NCI-H524 treated with DMSO at 0.1 percent for 48 hours (cell line): ENCODE measurements at places on chromosomes 13 and 19.

DNA sequence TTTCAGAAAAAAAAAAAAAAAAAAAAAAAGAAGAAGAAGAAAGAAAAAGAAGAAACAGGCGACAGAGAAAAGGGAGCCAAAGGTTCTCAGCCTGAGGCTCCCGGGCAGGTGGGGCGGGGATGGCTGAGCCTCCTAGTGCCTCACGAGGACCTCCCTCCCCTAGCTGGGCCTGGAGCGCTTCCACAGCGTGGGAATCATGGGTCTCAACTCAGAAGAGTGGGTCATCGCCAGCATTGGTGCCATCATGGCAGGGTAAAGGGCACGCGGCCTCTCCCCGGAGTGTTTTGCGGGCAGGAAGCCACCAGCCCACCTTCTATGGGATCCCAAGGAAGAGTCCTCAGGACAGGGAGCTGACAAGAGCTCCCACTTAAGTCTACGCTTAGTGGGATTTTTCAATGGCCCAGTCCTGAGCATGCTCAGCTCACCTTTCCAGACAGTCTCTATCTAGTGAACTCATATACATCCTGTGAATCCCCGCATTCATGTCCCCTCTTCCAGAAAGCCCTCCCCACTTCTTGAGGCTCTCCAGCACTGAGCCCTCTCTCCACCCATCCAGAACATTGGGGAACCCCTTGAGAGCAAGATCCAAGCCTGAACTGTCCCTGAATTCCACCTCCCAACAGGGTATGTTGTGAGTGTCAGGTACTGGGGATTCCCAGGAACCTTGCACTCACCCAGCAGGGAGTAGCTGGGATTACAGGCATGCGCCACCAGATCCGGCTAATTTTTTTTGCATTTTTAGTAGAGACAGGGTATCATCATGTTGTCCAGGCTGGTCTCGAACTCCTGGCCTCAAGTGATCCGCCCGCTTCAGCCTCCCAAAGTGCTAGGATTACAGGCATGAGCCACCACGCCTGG lies 69.6 kb downstream of the ACSBG2 start:
- DNase-seq = no peak

DNA sequence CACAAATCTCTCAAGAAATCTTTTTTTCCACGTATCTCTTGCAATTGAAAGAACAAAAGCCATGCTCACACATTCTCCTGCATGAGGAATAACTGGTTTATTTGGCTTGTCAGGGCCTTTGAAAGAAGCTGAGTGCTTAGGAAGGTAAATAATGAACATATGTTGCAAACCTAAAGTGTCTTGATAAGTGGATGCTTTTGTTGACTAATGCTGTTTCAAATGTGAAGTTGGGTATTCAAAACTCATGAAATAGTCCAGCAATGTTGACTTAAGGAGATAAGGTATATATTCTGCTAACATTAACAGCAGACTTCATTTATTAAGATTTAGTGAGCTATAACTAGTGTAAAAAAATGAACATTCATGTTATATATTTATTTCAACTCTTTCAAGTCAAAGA lies 1792.7 kb upstream of the MIR17HG start:
- peak; percentile 17 for DNase-seq

- DNase-seq = no peak
These were observed 29.4 kb downstream of the DIAPH3 start for GRCh38 chr13:60134376-60134775.

- DNase-seq = no peak
These were observed 176.4 kb downstream of the RGCC start for GRCh38 chr13:41633776-41634175.

DNA sequence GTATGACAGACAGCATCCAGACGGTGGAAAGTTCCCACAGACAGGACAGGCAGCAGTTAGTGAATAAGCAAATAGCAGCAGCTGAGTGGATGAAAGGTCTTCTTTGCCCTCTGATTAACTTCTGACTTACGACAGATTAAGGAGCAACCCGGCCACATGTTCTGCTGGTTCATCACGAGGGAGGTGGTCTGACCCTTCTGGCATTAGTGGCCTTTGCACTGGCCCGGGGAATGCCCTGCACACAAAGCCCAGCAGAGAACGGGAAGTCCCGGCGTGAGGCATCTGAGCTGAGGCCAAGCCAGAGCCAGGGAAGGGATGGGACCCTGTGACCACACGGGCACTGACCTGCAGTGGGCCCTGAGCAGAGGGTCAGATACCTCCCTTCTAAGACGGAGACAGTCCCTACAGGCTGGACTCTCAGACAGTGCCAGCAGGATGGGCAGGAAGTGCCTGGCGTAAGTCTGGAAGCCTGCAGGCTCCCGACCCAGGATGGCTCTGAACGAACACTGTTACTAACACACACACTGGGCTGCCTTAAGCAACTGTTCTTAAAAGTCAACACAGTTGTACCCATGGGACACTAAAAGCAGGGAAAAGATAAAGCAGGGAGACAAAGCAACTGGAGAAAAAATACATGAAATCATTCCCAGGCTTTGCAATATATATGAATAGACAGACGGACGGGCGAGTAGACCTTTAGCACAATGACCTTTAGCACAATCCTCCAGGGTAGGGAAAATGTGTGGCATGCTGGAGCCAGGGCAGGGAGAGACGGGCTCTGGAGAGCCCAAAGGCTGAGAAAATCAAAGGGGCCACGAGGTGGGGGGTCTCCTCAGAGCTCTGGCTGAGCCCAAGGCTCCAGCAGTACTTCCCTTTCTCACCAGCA lies 6.3 kb downstream of the C19orf12 start:
- no peak for DNase-seq

GRCh38 chr13:52164989-52165388 lies 5.6 kb upstream of the NEK3 start:
- no peak for DNase-seq

- no peak for DNase-seq
These were observed 6.5 kb downstream of the CARS2 start for GRCh38 chr13:110699148-110700145.

DNA sequence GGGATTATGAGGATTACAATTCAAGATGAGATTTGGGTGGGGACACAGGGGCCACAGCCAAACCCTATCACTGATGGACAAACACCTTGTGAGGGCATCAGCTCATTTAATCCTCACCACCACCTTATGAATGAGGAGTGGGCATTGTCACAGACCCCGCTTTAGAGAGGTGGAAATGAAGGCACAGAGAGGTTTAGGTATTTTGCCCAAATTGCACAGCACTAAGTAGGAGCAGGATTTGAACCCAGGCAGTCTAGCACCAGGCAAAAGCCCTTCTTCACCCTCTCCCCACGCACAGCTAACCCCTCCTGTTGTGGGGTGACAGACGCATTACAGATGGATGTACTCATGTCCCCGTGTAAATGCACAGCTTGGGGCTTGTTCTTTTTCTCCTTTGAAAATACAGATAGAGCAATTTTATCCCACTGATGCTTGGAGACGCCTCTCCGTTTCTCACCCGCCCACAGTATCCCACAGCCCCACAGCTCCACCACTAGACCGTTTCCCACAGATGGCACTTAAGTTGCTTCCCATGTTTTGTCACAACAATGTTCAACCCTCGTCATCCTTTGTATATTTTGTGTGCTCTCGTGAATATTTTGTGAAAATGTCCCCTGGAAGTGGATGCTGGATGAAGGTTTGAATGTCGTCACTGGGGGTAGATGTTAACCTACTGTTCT lies 48.2 kb downstream of the ANKRD10 start:
- no peak for DNase-seq

DNA sequence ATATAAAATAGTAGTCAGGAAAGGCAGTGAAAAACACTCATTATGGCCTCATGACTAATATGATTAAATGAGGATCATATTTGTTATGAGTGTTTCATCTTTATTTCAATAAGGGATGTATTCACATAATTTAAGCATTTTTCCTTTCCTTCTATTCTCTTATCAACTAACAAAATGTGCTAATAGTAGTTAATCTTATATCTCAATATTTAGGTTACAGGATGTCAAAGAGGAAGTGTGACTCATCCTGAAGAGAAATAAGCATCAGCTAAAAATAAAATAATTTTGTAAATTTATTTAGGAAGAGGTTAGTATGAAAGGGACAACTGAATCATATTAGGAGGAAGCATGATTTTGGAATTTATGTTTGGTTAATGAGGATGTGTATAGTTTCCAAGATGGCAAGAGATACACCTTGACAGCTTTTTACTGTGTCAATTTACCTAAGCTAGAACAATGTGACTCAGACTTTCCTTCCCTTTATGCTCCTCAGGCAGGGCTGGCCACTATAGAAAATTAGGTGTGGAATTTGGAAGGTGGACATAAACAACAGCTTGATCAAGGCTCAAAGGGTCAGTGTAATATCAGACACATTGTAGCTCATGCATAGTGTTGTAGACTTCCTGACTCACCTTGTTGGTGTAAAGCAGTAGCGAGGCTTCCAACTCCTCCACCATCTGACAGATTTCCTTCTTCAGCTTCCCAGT lies 172.7 kb downstream of the SLITRK1 start:
- DNase-seq = no peak

GRCh38 chr19:29687244-29687896 lies 22.1 kb downstream of the PLEKHF1 start:
- no peak for DNase-seq

GRCh38 chr19:13831537-13832467 lies 36.6 kb downstream of the ZSWIM4 start:
- DNase-seq = no peak

DNA sequence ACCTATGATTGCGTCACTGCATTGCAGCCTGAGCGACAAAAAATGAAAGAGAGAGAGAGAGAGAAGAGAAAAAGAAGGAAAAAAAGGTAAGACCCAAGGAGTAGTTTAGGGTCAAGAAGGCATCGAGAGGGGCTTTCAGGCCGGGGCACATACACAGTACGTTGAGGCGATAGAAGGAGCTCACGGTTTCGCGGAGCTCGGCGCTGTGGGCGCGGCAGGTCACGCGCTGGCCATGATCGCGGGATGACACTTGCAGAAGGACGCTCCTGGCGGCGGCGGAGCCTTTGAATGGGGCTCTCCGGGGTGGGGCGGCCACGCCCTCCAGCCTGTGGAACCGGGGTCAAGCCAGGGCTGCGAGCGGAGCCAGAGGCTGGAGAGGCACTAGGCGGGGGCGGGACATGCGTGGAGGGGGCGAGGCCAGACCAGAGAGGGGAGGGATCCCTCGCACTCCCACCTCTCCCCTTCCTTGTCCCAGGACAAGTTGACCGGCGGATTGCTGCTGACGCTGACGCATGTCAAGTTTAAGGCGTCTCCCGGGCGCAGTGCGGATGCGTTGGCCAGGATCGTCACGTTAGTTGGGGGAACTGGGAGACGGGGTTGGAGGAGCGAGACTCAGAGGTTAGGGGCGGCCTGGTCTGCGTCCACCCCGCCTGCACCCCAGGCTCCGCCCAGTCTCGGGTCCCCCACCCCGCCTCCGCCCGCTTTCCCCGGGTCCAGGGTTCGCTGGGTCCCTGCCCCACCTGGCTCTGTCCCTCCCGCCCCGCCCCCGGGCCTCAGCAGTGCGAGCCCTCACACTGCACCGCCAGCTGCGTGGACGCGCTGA lies 6.9 kb downstream of the NPHS1 start:
- DNase-seq = no peak

DNA sequence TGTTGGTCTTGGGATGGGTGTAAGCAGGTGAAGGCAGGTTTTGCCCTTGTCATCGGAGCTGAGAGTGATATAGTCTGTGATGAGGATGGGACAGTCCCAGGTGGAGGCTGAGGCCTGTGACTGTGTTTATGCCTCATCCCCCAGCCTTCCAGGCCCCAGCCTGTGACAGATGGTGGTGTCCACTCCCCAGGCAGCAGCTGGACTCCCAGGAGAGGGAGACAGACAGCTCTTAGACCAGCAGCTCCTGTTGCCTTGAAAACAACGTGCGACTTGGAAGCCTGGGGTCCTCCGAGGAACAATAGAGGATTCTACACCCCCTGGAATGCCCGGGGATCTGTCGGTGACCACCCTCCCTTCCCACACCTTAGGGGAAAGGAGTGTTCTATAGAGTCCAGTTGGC lies 63.8 kb downstream of the CHST8 start:
- DNase-seq = peak; percentile 84

GRCh38 chr19:43310221-43310620 lies 40.9 kb upstream of the PSG9 start:
- no peak for DNase-seq

DNA sequence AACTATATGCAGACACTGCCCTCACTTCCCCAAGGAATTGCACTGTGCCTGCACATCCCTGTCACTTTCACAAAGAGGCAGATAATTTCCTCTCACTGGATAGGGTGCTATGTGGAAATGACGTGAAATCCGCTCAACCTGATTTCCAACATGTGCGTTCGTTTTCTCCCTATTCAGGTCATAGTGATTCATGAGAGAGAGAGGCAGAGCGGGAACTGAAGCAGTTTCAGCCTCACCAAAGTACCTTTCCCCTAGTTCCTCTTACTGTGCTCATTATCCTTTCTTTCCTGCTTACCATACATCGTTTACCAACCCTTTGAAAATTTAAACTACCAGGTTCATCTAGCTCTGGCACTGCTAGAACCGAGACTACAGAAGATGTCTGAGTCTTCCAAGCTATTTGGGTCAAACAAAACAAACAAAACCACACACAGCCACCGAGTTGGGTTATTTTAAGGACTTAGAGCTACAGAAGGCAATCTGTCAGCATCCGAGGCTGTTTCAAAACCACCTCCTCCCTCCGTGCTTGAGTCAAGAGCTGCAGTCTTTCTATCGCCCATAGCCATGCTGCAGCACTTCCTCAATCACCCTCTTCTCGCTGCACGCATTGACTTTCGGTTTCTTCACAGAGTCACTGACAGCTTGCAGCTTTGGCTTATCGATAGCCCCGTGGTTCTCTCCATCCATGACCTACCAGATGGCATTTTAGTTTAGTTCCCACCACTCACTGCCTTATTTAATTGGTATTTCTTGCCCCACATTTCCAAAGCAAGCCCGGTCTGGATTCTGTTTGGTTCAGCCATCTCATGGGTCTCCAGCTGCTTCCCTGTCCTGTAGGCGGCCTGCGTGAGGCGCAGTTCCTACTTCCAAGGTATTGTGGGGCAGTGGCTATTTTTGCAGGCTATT lies 1395.8 kb downstream of the EFNB2 start:
- peak; percentile 84 for DNase-seq

- DNase-seq = no peak
These were observed 1215.9 kb downstream of the UQCRFS1 start for GRCh38 chr19:27997069-27997468.

DNA sequence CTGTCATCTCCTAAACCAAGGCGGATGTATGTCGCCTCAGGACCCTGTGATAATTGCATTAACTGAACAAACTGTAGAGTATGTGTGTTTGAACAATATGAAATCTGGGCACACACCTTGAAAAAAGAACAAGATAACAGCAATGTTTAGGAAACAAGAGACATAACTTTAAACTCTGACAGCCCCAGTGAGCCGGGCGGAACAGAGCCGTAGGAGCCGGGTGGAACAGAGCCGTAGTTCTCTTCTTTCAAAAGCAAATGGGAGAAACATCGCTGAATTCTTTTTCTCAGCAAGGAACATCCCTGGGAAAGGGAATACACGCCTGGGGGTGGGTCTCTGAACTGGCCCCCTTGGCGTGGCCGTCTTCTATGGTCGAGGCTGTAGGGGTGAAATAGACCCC lies 31.8 kb upstream of the ZNF675 start:
- no peak for DNase-seq

- DNase-seq = no peak
These were observed 1142.4 kb downstream of the SLITRK1 start for GRCh38 chr13:82739881-82740280.

- no peak for DNase-seq
These were observed 480.0 kb downstream of the ZNF536 start for GRCh38 chr19:30852168-30852567.
